ENCODE measurements at places on chromosomes 4 and X.

DNA sequence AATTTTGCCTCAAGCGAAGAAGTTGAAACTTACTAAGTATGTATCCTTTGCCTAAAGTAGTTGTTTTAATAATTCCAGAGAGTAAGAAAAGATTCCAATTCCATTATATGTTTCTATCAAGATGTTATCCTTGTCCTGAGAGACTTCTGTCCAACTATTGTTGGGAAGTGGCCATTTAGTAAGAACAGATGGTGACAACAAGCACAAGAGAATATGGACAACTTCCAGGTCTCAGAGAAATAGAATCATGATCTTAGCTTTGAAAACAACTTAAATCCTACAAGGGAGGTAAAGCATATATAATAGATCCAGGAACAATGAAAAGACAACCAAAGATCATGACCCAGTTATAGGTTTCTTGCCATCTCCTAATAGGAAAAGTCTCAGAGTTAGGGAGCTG lies 486.6 kb upstream of the PCDH10 start:
- DNase-seq = no peak

DNA sequence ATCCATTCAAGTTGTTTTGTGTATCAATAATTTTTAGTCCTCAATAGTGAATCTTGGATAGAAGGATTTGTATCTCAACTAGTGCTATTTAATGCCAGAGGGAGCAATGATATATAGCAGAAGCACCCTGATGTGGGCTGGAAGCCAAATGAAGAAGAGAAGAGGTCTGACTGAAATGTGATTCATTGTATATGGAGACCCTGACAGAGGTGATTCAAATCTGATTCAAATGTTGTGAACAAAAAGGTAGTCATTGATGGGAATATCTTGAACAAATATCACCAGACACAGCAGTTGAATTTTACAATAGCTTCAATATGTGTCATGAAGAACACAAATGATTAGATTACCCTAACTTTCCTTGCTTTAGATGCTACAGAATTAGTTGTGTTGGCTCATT lies 27.5 kb upstream of the SULT1B1 start:
- DNase-seq = no peak

DNA sequence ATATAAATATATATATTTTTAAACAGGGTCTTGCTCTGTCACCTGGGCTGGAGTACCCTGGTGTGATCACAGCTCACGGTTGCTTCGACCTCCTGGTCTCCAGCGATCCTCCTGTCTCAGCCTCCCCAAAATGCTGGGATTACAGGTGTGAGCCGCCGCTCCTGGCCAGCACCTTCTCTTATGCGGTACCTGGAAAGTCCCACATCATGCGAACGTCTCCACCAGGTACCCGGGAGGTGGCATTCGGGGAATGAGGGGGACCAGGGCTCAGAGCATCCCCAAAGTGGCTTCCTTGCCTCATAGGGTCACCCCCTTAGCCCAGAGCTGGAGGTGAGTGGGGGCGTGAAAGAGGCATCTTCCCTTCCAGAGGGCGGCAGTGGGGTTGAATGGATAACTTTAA lies 84.0 kb upstream of the PPP2R3B start:
- no peak for DNase-seq

GRCh38 chrX:14295426-14295825 lies 233.9 kb upstream of the GLRA2 start:
- DNase-seq = no peak

DNA sequence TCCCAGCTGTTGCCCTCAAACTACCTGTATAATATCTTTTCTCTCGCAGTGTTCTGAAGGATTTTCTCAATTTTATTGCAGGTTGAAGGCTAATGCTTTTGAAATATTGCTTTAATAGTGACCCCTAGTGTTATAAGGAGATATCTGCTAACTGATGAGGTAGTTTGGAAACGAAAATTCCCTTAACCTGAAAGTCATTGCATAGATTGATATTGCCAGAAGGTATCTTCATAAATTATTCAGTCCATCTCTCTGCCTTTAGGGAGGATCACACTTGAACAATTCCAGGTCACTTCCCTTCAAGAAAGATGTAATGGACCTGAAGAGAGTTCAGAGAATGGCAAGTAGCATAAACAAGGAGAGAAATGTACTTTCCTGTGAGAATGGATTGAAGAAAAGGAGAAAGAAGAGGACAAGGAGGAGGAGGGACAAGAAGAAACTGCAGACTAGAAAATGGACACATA lies 44.1 kb downstream of the TIGD4 start:
- no peak for DNase-seq

GRCh38 chrX:151604931-151605330 lies 41.5 kb downstream of the PASD1 start:
- DNase-seq = no peak
